ENCODE measurements at places on chromosomes 6 and 20.

GRCh38 chr20:57047281-57048026, 219.0 kb downstream of the BMP7 start:
- no peak for DNase-seq

GRCh38 chr20:59412875-59413284, 112.5 kb downstream of the EDN3 start:
- DNase-seq: no peak

DNA sequence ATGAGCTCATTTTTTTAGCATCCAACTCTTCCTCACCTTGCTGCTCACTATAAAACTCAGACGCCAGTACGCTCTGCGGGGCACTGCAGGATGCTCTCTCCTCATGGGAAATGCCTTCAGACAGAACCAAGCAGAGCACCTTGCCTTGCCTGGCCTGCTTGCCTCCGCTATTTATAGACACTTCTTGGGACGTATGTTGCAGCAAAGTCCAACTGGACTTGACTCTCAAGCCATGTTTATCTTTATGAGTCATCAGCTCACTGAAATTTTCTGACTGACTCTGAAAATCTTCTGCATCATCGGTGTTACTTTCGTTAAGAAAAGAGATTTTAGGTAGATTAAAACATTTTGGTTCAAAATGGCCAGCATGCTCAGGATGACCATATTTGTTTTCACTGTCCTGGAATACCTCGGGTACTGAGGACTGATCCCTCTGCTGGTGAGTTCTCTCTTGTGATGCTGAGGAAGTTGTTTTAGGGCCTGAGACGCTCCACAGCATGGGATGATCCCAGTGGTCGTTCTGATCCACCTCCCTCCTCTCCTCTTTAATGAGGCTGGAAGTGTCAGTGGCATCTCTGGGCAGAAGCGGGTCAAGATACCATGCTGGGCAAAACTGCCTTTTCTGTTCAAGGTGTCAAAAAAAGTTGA, 204.5 kb downstream of the KIF16B start:
- DNase-seq: no peak

- DNase-seq: no peak
Measured at GRCh38 chr6:33547499-33547898, 32.6 kb downstream of the BAK1 start.

DNA sequence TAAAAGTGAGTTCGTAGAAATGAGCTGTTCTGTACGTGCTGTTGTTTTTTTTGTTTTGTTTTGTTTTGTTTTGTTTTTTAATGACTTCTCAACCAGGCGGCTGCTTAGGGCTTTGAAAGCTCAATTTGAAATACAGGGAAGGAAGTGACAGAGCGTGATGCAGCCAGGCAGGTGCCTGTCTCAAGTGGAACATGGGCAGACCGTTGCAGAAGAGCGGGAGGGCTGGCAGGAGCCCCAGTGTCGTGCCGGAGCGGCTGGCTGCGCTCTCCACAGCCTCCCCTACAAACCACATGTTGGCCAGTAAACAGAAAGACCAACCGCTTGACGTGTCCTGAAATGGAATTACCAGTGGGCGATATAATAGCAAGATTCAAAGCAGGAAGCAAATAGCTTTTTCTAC, 164.9 kb upstream of the RREB1 start:
- DNase-seq: no peak

GRCh38 chr6:160963651-160964050, 27.9 kb upstream of the MAP3K4 start:
- DNase-seq: no peak

DNA sequence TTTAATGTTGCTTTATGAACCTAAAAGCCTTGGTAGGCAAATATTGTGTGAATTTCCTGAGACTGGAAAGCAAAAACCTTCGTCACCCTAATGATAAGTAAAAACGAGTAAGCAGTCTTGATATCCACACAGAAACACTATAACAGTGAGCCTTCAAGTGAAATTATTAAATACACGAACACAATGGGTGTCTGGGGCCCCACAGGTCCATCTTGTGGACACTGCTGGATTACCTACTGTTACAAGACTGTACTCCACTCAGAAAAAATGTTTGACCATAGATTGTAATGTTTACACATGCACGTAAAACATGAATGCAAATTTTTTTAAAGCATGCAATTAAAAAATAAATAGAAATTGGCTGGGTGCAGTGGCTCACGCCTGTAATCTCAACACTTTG, 466.9 kb downstream of the CD83 start:
- DNase-seq: no peak

- DNase-seq: no peak
Measured at GRCh38 chr20:10848810-10849370, 175.1 kb upstream of the JAG1 start.

DNA sequence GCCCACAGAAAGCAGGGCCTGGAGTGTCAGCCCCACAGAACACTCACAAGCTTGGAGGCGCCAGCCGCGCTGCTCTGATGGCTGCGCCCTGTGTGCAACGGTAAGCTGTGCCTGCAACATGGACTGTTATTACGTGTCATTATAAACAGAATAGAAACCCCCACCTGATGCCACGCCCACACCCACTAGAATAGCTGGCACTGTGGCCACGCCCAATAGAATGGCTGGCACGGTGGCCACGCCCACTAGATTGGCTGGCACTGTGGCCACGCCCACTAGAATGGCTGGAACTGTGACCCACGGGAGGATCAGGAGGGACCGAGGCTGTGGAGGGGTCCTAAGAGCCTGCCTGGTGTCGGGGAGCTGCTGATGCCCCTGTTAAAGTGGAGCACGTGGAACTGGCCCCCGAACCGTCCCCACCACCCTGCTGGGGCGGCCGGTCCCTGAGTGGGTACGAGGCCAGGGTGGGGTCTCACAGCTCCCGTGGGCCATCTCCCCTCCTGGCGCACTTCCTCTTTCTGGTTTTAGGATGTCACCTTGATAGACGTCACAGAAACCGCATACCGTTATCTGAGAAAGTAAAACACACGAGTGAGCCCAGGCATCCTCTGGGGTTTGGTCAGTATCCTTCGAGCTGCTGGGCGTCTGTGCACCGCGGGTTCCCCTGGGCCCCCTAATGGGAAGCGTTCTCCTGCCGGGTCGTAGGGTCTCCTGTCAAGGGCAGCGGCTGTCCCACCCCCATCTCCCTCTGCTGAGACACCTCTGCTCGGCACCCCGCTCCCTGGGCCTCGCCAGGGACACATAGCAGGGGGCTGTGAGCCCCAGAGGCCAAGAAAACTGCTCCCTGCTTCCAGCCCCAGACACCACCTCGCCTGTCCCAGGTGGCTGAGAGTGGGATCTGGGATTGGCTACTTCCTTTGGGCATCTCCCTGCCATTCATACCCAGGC, 25.4 kb downstream of the SLC17A9 start:
- DNase-seq: peak; percentile 79

DNA sequence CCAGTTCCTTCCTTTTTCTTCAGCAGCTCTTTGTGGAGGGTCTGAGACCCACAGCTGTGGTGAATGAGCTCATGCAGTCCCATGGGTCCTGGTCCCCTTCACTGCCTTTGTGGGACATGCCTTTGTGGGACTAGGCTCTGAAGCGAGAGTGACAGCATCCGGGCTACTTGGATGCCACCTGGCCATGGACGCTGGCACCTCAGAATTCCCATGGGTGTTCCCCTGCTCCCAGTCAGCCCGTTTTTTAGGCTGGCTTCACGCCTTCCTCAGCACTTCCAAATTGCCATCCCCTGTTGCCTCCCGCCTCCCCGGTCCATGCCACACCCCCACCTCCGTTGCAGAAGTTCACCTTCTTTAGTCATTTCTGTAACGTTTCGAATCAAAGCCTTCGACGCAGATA, 45.1 kb downstream of the RAMACL start:
- no peak for DNase-seq

- no peak for DNase-seq
Measured at GRCh38 chr20:46695892-46696291, 6.6 kb upstream of the TP53RK start.

DNA sequence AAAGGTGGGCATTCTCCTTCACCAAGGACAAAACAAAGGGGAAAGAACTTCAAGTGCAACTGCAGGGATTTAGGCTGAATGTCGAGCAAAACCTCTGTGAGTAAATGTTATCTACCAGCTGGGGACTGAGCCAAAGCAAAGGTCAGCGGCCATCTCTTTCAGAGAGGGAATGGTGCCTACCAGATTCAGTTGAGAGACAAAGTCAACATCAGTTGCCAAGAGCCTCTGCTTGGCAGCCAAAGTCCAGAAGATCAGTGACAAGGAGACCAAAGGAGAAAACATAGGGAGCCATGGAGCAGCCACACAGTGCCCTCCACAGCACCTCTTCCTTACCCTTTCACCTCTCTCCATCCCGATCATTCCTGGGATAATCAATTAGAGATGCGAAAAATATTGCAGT, 472.5 kb downstream of the KIF16B start:
- DNase-seq: no peak

- DNase-seq: no peak
Measured at GRCh38 chr6:19759117-19759880, 77.9 kb upstream of the ID4 start.

DNA sequence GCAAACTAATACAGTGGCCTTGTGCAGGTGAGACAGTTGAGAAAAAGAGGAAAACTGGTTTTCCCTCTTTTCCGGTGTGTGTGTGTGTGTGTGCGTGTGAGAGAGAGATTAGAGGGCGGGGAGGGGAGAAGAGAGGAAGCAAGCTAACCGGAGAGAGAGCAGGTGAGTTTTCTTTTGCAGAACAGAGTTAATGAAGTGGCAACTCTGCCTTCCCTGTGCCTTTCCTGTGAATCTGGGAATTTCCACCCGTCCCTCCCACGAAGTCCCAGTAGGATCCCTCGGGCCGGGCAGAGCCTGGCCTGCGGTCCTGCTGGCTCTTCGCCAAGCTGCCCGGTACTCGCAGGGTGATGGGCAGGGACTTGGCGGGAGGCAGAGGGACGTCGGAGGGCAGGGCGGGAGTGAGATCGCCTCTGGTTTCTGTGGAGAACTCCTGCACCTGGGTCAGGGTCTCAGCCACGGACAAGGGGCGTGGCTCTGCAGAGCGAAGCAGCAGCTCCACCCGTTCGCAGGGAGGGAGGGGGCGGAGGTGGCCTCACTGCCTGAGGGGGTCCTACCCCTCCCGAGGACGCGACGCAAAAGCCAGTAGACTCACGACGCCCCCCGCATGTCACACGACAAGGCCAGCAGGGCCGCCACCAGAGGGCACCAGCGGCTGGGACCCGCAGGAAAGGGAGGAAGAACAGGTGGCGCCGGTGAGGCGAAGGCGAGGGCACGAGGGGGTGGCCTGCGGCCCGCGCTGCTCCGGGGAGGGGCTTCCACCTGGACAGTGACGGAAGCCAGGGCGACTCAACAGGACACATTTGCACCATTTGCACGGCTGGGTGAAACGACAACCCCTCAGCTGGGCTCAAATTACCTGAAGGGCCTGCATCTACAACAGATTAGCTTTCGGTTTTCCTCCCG, 51.2 kb upstream of the RNF182 start:
- peak; percentile 75 for DNase-seq

- no peak for DNase-seq
Measured at GRCh38 chr6:155244434-155244833, 19.4 kb upstream of the CLDN20 start.

DNA sequence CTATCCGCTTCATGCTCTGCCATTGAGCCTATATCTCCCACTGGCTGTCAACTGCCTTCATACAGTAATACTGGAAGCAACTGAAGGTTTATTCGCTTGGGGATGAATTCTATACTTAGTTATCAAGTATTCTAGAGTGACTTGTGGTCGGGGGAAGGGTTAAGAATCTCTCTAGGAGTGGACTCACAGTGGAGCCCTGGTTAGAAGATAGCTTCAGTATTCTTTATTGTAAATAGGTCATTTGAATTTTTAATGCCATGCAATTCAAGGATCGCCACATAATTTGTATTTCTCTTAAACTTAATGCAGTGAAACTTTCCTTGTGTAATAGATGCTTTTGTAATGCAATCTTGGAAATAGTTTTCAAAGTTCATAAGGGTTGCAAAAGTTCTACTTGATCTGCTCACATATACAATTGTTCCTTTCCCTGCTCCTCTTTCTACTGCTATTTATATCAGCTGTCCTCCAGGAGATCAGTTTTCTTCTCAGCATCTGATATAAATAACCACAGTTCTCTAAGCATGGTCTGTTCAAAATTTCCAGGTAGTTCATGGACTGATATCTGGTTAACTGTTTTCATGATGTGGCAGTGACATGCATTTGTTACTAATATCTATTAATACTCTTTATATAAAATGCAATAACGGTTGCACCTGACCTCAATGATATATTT, 120.3 kb downstream of the KCNQ5 start:
- DNase-seq: no peak

GRCh38 chr6:25652007-25652515, at the start of gene SCGN:
Gene SCGN, plus strand, starts transcription at chr6:25652215. Its CDS starts 189 bp downstream, at chr6:25652404.
- no peak for DNase-seq

GRCh38 chr6:139927236-139927635, 552.8 kb upstream of the CITED2 start:
- DNase-seq: no peak

DNA sequence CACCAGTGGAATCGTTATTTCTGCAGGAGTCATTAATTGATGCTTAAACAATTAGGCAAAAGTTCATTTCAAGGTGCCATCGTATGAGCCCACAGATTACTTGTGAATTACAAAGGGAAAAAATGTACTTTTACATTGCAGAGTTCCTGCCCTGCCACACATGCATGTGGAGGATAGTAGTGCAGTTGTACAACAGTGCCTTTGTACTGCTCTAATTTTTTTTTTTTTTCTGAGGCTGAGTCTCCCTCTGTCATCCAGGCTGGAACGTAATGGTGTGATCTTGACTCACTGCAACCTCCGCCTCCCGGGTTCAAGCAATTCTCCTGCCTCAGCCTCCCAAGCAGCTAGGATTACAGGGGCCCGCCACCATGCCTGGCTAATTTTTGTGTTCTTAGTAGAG, 26.0 kb upstream of the SYNJ2 start:
- no peak for DNase-seq

DNA sequence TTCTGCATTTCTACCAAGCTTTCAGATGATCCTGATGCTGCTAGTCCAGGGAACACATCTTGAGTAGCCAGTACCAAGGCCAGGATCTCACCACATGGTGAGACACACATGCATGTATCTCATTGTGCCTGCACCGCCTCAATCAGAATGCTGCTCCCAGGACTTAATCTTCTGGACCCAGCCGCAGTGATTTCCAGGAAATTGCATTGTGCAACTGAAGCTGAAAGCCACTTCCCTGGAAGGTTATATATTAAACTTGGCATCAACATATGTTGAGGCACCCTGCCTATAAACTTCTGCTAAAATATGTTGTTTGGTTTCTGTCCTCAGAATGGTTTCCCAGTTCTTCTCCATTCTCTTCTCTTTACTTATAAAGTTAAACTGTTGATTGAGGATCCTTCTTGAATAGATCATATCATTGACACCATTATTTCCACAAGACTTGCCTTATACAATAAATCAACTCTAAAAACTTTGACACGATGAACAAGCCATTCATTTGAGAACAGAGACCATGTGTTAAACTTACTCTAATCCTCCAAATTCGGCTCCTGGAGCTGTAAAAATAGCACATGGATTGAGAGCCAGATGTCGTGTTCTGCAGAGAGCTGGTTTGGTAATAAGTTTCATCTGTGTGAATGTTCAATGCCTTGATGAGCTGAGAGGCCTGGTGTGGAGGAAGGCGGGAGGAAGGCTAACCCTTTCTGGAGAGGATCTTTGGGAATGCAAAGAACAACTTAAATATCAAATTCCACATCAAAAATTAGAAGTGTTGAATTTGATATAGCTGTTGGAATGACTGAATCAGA, 65.0 kb upstream of the PCSK2 start:
- no peak for DNase-seq

GRCh38 chr20:46936415-46937156, 41.9 kb downstream of the EYA2 start:
- DNase-seq: no peak

- DNase-seq: no peak
Measured at GRCh38 chr6:110319843-110320242, 38.3 kb downstream of the METTL24 start.

Measured in activated T-cell treated with anti-CD3 and anti-CD28 coated beads, Interleukin-2, amount 50 U/mL, for 4 hours (primary cell).